Neural progenitor cell (in vitro differentiated cells): ENCODE measurements at places on chromosomes 3 and 15. TPM values are rescaled to one million over a fixed set of nuclear protein-coding genes. Genes with fewer than 3 reads are reported as not detected.

The ARPP19 gene
- total RNA-seq = 204 and 276 TPM in 2 replicates

The SPINK8 gene
- not detected in 2 replicates for total RNA-seq

DNA sequence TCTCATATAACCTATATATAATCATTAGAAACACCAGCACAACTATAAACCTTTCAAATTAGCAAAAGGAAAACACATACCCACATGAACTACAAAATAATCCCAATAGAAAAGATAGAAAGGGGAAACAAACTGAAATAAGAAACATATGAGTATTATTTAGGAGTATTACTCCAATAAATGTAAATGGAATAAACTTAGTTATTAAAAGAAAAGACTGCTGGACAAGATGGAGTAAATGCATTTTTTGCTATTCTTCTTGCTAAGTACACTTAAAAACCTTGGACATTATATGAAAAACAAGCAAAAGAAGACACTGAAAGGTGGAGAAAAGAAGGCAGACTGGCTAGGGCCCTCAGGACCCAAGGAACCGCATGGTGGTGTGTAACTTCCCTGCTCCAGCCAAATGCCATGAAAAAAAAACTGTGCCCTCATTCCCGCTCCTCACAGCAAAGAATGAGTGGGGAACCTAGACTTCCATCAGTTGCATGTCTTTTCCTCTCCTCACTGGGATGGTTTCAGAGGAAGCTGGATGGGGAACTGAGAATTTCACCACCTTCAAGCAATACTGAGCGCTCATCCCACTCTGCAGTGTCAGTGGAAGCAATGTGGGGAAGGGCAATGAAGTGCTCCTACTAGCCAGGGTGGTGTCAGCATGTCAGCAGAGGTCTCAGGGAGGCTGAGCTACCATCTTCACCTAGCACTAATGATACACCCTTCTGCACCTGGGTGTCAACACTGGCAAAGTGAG, 43.7 kb upstream of the ADAMTS17 start:
- H3K4me1 ChIP-seq = no peaks in the 10 kb centered on the region
- H3K27me3 ChIP-seq = no peaks in the 10 kb centered on the region
- H3K27ac ChIP-seq = no peak overlapping the region
- no peaks in the 10 kb centered on the region for H3K36me3 ChIP-seq
- no peak overlapping the region for H3K4me3 ChIP-seq

DNA sequence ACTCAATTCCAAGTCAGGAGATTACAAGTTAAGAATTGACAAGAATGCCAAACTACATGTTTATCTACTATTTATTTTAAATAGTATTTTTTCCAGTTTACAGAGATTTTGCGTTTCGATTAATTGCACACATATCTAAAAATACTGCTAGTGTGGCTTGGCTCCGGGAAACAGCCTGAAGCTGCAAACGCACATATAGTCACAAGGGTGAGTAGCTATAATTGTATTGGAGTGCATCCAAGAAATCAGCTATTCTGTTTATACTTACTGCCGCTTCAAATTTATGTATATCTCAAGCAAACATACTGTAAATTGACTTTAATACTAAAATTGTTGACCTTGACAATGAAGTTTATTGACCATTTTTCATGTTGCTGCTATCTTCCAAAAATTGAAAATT, 77.0 kb upstream of the PLSCR5 start:
- no peak overlapping the region for H3K4me3 ChIP-seq
- no peaks in the 10 kb centered on the region for H3K4me1 ChIP-seq
- DNase-seq = no peak
- H3K27ac ChIP-seq = no peak overlapping the region
- no peaks in the 10 kb centered on the region for H3K27me3 ChIP-seq
- no peaks in the 10 kb centered on the region for H3K36me3 ChIP-seq
